ENCODE measurements at places on chromosomes 5 and 9.
A peak's percentile ranks its signal among the peaks of the same experiment; 100 is the strongest.

DNA sequence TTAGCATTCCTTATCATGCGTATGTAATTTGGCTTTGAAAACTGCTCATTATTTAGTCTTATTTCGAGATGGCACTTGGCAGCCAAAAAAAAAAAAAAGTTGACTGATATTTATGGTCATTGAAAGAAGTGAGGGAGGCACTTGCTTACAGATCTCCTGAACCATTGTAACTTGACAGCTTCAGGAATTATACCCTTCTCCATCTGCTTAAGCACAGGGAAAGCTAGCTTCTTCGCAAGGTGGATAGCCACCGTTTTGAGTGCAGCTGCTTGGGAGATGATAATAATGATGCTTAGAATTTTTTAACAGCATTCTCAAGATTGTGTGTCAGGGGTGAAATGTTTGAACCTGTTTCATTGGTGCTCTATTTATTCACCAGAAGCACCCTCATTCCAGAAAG lies 116.1 kb downstream of the GIN1 start:
- no peak for DNase-seq

DNA sequence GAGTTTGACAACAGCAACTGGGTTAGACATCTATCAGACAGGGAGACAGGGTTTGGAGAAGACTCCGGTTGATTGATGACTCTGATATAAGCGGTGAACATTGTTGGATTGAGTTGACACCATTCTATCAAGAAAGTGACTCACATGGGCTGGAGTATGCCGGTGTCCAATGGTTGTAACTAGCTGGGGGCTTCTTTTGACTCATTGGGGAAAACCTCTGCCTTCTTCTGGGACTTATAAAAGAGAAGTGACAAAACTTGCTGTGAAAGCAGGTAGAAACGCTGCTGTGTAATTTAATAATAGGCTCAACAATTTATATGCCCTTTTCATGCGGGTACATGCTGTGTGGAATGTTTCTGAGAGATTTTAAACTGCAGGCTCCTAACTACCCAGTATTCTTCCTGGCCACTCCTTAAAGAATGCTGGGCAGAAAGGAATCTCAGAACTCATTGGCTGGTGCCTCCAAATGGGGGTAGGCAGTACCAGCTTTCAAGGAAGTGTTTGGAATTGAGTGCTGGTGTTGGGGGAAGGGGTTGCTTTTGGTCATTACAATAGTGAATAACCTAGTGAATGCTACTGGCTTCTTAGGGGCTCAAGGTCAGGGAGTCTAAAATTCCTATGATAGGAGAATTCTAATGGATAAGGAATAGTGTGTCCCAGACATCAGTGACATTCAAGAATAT lies 43.9 kb downstream of the FYB1 start:
- DNase-seq, result no peak

DNA sequence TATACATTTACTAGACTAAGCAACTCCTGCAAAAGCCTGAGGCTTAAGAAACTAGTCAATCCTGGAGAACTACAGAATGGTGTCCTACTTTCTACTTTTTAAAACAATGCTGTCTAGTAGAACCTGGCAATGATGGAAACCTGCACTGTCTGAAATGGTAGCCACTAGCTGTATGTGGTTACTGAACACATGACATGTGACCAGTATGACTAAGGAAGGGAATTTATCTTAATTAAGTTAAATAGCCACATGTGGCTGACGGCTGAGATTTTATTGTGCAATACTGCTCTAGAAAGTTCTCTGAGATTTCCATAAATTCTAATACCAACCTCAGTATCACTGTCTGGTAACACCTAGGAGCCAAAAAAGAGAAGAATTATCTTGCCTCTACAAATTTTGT lies 44.9 kb upstream of the RAPGEF6 start:
- DNase-seq, result no peak

DNA sequence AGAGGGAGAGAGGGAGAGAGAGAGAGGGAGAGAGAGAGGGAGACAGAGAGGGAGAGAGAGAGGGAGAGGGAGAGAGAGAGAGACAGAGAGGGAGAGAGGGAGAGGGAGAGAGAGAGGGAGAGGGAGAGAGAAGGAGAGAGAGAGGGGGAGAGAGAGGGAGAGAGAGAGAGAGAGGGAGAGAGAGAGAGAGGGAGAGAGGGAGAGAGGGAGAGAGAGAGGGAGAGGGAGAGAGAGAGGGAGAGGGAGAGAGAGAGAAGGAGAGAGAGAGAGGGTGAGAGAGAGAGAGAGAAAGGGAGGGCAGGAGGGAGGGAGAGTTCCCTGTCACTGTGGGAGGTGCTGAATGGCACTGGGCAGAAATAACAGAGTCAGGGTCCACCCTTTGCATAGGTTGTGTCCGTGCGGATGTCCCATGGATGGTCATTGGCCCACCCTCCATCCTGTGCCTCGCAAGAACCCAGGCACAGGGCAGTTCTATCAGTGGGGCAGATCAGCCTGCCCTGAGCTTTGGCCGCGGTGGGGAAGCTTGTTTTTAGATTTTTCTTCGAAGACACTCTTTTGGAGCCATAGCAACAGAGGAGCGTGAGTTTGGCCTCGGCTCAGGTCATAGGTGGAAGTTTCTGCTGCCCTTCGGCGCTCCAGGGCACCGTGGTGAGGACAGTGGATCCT lies 30.1 kb downstream of the ADAMTSL2 start:
- no peak for DNase-seq

DNA sequence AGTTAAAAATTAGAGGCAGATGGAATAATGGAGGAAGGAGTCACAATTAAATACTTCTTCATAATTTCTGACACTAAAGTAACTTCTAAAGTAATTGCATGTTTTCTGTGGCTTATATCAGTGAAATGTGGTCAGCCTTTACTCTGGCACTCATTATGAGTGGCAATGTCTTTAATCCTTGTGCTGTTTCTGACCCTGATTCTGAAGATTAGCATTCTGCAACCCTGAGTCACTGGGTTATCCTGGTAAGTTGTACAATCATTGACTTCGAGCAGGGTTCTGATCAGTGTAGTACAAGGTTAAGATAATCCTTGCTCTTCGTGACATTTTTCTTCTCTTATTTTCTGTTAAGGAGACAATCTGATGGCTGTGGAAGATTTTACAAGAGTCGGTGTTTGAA lies 379.4 kb upstream of the RORB start:
- DNase-seq, result no peak

DNA sequence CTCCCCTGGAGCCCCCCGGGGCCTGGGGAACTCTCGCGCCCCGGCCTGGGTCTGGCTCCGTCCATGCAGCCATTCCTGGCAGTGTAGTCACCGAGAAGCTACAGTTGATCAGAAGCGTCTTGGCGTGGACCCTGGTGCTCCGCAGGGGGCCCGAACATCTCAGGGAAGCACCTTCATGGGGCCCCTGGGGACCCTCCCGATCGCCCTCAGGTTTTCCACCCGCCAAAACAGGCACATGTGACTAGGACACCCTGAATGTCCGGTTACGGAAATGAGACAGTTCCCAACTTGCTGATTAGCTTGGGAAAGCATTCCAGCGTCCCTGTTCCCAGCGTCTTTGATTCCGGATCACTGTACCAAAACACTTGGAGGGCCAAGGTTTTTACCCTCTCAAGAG lies 472 bp downstream of the FBXO4 start:
- peak; percentile 45 for DNase-seq

- DNase-seq, result no peak
These were observed 601.3 kb downstream of the NR2F1-AS1 start for GRCh38 chr5:92979716-92980115.

DNA sequence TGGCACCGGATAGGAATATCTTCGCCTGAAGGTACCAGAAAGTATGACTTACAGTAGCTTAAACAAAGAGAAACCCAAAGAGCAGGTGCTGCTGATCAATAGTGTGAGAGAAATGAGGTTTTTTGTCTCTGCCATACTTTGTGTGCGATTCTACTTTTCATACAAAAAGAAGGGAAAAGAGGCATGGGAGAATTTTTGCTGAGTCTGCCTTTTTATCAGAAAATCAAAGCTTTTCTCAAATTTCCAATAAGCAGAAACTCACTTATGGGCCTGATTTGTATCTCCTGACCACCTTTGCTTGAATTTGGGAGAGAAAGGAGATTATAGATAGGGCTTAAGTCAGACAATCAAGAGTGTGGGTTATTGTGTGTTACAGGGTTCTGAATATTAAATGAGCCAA lies 65.5 kb upstream of the TAF11L2 start:
- no peak for DNase-seq

- no peak for DNase-seq
These were observed 111.7 kb upstream of the CXCL14 start for GRCh38 chr5:135690466-135690865.

GRCh38 chr5:2908086-2908485 lies 156.6 kb upstream of the IRX2 start:
- no peak for DNase-seq

- no peak for DNase-seq
These were observed 845.2 kb upstream of the CDH18 start for GRCh38 chr5:20833081-20833627.

- no peak for DNase-seq
These were observed 273.2 kb upstream of the TARS1 start for GRCh38 chr5:33167541-33167940.

GRCh38 chr5:90504743-90505142 lies 24.6 kb downstream of the LYSMD3 start:
- no peak for DNase-seq

GRCh38 chr9:20853866-20854265 lies 169.8 kb downstream of the FOCAD start:
- no peak for DNase-seq

DNA sequence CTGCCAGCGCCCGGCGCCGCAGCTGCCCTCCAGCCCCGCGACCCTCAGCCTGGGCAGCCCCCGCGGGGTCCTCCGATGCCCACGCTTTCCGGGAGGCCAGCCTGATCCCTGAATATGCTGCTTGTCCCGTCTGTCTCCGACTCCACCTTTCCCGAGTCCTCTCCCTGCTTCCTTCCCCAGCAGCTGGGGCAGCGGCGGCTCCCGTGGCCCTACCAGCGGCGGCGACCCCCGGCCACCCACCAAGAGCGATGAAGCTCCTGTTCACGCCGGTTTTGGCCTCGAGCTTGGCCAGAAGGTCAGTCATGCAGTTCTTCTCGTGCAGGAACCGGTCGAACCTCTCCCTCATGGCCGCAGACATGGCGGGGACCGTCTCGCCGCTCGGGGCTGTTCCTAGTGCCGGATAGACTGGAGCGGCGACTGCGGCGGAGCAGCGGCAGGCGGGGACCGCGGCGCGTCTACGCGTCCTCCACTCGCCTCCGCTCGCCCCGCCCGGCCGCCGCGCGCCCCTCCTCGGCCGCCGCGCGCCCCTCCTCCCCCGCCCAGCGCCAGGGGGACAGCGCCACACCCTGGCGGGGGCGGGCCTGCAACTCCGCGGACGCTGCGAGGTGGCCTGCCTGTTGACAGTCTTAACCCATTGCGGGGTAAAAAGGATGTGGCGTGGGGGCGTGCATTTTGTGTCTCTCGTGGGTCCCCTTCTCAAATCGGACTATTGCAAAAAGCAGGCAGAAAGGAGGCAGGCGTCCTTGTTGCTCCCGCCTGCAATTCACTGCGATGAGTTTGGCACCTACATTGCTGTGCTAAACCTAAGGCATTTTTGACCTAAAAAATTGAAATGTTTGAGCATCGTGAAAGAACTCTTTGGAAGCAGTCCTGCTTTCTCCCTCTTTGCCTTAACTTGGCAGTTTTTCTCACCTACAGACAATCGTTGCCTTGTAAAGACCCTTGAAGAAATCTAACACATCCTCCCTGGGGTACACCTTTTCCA lies at the start of gene REEP5:
Gene REEP5 (minus strand): TSS at position 395 of the 985 bp plus-strand sequence. CDS start 37 bp downstream, at position 358.
- DNase-seq, result peak; percentile 19

- no peak for DNase-seq
These were observed 130.4 kb upstream of the RASA1 start for GRCh38 chr5:87137283-87137682.

GRCh38 chr9:106868565-106868964 lies 5.6 kb downstream of the ZNF462 start:
- DNase-seq, result no peak

DNA sequence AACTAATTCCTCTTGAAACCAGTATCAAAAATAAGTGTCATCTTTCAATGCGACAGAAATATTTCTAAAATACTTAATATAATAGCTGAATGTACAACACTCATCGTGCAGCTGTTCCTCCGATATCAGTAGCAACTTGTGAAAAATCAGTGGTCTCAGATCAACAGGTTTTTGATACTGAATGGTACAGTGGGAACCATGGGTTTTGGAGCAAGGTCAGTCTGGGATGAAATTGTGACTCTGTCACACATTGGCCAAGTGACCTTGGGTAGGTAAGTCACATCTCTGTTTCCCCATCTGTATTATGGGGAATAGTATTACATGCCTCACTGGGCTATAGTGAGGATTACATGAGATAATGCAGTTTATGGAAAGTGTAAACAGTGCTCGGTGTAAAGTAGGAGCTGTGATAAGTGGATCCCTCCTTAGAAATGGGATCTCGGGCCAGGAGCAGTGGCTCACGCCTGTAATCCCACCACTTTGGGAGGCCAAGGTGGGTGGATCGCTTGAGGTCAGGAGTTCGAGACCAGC lies 17.3 kb downstream of the EXOSC2 start:
- no peak for DNase-seq

DNA sequence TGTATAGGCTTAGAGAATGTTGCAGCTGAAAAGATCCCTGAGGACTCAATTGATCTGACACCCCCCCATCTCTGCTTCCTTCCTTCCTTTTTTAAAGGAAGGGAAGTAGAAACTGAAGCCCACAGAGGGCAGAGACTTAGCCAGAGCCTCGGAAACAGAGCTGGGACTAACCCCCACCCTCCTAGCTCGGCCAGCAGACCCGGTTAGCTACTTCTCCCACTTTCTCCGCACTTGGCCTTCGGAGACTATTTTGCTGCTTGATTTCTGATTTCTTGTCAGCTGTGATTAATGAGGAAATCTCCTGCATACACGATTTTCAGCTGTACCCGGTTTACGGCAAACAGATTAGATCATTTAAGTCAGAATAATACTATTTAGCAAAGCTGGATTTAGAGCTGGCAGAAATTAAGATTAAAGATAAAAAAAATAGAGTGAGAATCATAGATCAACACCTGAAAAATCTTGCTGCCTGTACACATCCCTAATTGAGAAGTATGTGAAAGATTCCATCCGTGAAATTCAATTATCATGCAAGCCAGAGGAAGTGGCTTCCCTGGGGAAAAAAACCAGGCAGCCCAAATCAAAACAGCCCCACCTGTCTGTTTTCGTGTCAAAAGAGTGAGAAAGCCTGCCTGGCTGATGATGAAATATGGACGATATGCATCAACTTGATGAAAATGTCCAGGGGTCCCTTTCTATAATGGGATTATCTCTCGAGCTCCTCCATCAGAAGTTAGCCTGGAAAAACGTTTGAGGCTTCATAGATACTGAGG lies 159.5 kb upstream of the SHB start:
- DNase-seq, result no peak

- no peak for DNase-seq
These were observed 286.1 kb upstream of the ACTBL2 start for GRCh38 chr5:57768745-57769144.

GRCh38 chr5:144428326-144428725 lies 257.7 kb downstream of the KCTD16 start:
- no peak for DNase-seq

All from HS-27A (cell line).